ENCODE measurements at places on chromosomes 2 and 18.
A peak's percentile ranks its signal among the peaks of the same experiment; 100 is the strongest.

DNA sequence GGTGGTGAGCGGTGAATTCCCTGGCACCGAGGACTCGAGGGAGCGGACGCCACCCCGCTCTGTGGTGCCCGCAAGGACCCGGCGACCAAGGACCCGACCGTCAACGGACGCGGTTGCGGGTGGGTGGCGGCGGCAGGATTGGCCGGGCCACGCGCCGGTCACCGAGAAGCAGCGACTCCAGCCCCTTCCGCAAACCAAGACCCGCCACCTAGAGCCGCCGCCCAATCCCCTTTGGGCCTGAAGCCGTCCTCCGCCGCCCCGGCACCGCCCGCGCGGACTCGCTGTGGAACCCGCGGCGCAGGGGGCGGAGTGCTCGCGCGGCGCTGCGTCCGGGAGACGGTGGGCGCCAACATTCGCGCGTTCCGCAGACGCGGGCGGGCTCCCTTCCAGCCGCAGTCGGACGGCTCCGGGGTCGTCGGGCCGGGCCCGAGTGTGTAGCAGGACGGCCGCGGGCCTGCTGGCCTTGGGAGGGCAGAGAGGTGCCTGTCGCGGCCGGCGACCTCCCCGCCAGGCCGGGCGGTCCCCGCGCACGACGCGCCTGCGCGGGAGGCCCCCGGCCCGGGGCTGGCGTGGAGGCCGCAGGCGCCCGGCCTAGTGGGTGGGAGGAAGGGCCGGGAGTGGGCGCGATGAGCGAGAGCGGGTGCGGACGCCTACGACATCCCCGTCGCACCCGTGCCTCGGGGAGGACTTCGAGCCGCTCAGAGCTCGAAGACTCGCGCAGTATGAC, at the start of the genes FAM228B and PFN4:
TSS of gene FAM228B (plus strand) at position 275 of the 727 bp plus-strand sequence. CDS start 893 bp downstream, outside the sequence.
TSS of gene PFN4 (minus strand) at position 140 of the 727 bp plus-strand sequence. CDS start 799 bp downstream, outside the sequence.
- H3K36me3 ChIP-seq, result peaks cover 2% of the 10 kb centered on the region
- H3K4me3 ChIP-seq, result peak within 1 kb of the TSS; percentile 87
- H3K4me1 ChIP-seq, result peaks cover 22% of the 10 kb centered on the region
- H3K27ac ChIP-seq, result peak within 1 kb of the TSS; percentile 76
- H3K27me3 ChIP-seq, result peaks cover 10% of the 10 kb centered on the region

GRCh38 chr2:149145314-149146295, 107.1 kb downstream of the LYPD6B start:
- no peak overlapping the region for H3K27ac ChIP-seq
- no peak overlapping the region for H3K4me3 ChIP-seq
- DNase-seq, result no peak
- H3K27me3 ChIP-seq, result no peaks in the 10 kb centered on the region
- no peaks in the 10 kb centered on the region for H3K4me1 ChIP-seq

GRCh38 chr2:1590596-1591460, 153.5 kb downstream of the PXDN start:
- H3K4me1 ChIP-seq, result no peaks in the 10 kb centered on the region
- H3K27me3 ChIP-seq, result no peaks in the 10 kb centered on the region
- no peak overlapping the region for H3K4me3 ChIP-seq
- no peaks in the 10 kb centered on the region for H3K36me3 ChIP-seq
- no peak for DNase-seq
- H3K27ac ChIP-seq, result no peak overlapping the region

- DNase-seq, result no peak
- H3K4me3 ChIP-seq, result peak overlapping the region; percentile 64
- H3K27ac ChIP-seq, result peak overlapping the region; percentile 46
- peaks cover 59% of the 10 kb centered on the region for H3K4me1 ChIP-seq
Measured at GRCh38 chr2:69582582-69583176, 60.9 kb downstream of the AAK1 start.

DNA sequence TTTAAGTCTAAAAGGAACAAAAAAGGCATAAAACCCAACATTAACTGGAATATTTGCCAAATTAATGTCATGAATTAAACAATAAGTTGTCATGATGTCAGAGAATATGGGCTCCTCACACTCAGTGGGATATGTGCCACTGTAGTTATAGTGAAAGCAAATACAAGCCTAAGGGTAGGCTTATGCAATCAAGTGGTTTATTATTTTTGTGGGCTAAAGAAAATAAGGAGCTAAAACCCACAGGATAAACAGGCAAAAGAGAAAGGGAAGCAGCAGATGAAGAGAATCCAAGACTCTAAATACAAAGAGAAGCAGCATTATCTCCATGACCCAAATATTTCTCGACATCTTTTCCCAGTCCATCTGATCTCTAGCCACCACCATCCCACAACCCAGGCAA, 17.5 kb downstream of the YWHAQ start:
- no peak overlapping the region for H3K4me3 ChIP-seq
- peaks cover 34% of the 10 kb centered on the region for H3K36me3 ChIP-seq
- H3K27ac ChIP-seq, result no peak overlapping the region
- no peak for DNase-seq

GRCh38 chr2:102788216-102788884, 26.5 kb downstream of the TMEM182 start:
- no peak for DNase-seq
- H3K36me3 ChIP-seq, result no peaks in the 10 kb centered on the region
- no peak overlapping the region for H3K4me3 ChIP-seq

- no peak overlapping the region for H3K27ac ChIP-seq
- H3K36me3 ChIP-seq, result no peaks in the 10 kb centered on the region
- H3K4me1 ChIP-seq, result no peaks in the 10 kb centered on the region
- no peak overlapping the region for H3K4me3 ChIP-seq
- DNase-seq, result no peak
Measured at GRCh38 chr2:80482276-80482675, 177.7 kb upstream of the LRRTM1 start.

- no peaks in the 10 kb centered on the region for H3K27me3 ChIP-seq
- H3K36me3 ChIP-seq, result peaks cover 11% of the 10 kb centered on the region
- peaks cover 13% of the 10 kb centered on the region for H3K4me1 ChIP-seq
- no peak for DNase-seq
- no peak overlapping the region for H3K4me3 ChIP-seq
Measured at GRCh38 chr2:177324797-177325196, 60.3 kb upstream of the NFE2L2 start.

DNA sequence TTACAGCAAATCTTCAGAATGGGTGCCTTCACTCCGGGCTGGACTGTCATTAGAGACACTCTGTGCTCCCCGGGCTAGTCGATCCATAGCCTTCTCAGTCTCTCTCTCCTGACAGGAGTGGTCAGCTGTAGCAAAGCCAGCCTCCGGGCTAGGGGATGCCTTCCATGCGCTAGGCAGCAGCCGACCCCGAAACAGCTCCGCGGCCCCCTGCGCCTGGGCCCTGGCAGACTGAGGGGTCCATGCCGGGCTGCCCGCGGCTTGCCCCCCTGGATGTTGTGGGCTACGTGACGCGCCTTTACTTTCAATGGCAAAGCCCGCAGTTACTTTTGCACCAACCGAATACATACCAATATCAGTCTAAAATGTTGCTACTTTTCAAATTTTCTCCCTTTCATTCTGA, 1447.2 kb downstream of the LRP1B start:
- no peaks in the 10 kb centered on the region for H3K36me3 ChIP-seq
- no peaks in the 10 kb centered on the region for H3K4me1 ChIP-seq
- H3K4me3 ChIP-seq, result no peak overlapping the region
- no peak for DNase-seq
- H3K27ac ChIP-seq, result no peak overlapping the region

DNA sequence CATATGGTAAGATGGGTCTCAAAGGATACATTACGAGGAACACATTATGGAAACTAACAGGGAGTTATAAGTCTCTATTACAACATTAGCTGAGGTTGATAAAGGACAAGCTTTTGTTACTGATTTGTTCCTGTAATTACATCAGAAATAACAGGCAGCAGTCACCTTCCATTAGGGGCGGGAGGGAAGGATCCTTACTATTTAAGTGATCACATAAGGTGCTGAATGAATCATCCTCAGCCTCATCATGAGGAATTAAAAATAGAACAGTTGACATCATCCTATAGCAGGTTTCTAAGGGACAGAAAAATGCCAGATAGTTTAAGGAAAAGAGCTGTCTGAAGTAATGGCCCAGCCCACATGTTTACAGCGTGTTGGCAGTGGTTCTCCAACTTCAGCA, 86.9 kb upstream of the MGAT5 start:
- H3K27ac ChIP-seq, result no peak overlapping the region
- no peak overlapping the region for H3K4me3 ChIP-seq
- DNase-seq, result no peak
- no peaks in the 10 kb centered on the region for H3K36me3 ChIP-seq
- H3K4me1 ChIP-seq, result no peaks in the 10 kb centered on the region

DNA sequence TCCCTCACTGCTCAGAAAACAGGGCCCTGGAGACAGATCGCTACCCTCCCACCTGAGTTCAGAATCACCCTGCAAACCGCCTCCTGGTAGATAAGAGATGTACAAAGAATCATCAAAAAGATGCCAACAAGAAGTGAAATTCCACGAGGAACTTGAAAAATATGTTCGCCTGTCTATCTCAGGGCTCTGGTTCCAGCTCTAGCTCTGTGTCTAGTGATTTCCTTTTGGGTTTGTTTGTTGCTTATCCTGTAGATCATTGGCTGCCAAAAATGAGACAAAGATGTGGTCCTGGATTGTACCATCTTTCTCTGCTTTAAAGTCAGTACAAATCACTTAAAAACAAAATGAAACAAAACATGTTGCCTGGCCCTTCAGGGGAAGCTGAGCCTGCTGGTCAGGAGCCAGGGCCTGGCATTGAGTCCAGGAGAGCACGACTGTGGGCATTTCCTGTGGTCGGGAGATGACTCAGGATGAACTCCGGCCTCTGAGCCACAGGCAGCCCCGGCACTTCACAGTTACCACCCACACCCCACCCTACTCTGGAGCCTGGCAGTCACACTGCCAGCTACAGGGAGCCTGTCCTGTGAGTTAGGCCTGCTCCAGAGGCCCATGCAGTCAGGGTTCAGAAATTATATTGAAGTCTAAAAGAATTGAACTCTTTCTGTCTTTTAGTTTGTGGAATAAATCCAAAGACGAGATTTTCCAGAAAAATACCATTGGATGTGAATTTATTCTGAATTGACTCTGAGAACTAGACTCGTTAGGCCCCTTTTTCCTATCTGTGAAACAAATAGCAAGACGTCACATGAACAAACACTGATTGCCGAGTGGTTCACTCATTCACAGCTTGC, 8.0 kb upstream of the ITGB6 start:
- peak; percentile 27 for DNase-seq
- peaks cover 9% of the 10 kb centered on the region for H3K27me3 ChIP-seq
- H3K36me3 ChIP-seq, result no peaks in the 10 kb centered on the region
- H3K27ac ChIP-seq, result no peak overlapping the region
- H3K4me3 ChIP-seq, result no peak overlapping the region
- H3K4me1 ChIP-seq, result peaks cover 11% of the 10 kb centered on the region

DNA sequence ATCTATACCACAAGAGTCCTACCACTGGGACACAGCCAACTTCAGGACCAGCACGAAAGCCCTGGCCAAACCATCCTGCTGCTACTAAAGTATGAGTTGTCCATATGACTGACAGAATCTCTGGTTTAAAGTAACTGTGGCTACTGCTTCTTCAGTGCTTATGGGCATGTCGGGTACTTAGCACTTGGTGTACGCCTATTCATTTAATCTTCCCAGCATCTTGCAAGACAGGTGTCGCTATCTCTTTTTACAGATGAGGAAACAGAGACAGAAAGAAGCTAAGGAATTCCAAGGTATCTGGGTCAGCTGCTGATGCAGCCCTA, 203.4 kb upstream of the ID2 start:
- no peak for DNase-seq
- no peak overlapping the region for H3K4me3 ChIP-seq
- H3K36me3 ChIP-seq, result peaks cover 5% of the 10 kb centered on the region
- no peaks in the 10 kb centered on the region for H3K27me3 ChIP-seq

DNA sequence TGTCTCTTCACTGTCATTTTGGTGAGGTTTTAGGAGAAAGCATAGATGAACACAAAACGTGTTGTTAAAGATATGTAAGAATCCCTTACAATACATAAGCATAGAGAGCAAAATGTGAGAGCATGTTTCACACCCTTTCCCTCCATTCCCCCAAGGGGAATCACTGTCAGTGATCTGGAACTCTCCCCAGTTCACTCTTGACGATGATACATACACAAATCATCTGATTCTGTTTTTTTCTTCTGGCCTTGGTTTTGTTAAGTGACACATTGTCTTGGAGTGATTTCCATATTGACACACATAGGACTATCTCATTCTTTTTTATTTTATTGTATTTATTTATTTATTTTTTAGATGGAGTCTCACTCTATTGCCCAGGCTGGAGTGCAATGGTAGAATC, 53.7 kb upstream of the TANC1 start:
- no peaks in the 10 kb centered on the region for H3K4me1 ChIP-seq
- DNase-seq, result no peak

DNA sequence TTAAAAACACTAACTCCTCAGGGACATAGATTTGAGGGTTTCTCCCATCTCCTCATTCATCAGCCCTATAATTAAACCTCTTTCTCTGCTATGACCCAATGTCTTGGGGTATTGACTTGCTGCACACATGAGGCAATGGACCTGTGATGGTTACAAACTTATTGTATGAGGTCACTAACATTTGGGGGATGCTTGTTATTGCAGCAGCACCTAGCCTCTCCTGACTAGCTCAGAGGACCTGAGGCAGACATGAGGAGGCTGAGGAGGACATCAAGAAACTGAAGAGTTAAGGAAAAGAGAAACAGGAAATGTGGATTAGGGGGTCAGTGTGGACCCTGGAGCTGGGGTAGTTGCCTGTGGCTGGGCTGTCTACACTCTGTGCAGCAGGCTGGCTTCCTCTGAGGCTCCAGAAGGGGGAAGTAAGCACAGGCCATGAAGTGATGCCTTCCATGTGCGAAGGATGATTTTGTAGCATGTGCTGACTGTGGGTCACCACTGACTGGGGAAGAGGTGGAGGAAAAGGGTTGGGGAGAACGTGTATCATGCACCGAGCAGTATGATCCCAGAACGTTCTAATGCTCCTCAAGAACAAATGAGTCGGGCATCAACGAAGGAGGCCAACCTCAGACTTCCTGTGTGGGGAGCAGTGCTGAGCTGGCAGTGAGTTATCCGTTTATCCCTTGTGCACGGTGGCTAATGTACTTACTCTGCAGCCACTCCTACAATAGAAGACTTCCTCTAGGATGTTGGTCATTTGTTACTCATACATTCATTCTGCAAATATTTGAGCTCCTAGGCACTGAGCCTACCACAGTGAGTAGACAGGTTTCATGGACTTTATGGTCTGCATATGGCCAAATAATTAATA, 42.1 kb upstream of the RFX8 start:
- DNase-seq, result peak; percentile 34
- peaks cover 2% of the 10 kb centered on the region for H3K27me3 ChIP-seq
- H3K27ac ChIP-seq, result no peak overlapping the region
- H3K4me1 ChIP-seq, result peaks cover 41% of the 10 kb centered on the region
- H3K36me3 ChIP-seq, result peaks cover 7% of the 10 kb centered on the region

Measured in T-helper 2 cell treated with Interferon-gamma antibody and Interleukin-4, amounts not matched to agents 5 μg/mL and 100 μg/mL, for 36 hours (primary cell).